ENCODE measurements at places on chromosomes 13 and 19.
A peak's percentile ranks its signal among the peaks of the same experiment; 100 is the strongest.

DNA sequence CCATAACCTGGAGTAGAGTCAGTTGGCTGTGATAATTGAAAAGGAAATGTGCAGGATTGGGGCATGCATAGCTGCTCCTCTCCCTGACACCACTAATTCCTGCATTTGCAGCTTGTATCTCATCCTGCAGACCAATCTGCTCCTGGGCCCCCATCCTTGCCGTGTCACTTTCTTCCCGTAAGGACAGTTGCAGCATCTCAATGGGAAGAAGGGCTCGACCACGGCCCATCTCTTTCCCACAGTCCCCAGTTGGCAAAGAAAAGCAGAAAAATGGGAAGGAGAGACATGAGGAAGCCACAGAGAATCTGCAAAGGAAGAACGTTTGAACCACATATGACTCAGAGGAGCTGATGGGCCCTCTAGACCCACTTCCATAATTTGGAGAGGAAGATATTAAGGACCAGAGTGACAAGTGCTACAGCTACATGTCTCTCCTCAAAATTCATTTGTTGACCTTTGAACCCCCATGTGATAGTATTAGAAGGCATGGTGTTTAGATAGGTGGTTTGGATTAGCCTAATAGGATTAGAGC lies 1.8 kb upstream of the SIGLEC12 start:
- no peak for DNase-seq

DNA sequence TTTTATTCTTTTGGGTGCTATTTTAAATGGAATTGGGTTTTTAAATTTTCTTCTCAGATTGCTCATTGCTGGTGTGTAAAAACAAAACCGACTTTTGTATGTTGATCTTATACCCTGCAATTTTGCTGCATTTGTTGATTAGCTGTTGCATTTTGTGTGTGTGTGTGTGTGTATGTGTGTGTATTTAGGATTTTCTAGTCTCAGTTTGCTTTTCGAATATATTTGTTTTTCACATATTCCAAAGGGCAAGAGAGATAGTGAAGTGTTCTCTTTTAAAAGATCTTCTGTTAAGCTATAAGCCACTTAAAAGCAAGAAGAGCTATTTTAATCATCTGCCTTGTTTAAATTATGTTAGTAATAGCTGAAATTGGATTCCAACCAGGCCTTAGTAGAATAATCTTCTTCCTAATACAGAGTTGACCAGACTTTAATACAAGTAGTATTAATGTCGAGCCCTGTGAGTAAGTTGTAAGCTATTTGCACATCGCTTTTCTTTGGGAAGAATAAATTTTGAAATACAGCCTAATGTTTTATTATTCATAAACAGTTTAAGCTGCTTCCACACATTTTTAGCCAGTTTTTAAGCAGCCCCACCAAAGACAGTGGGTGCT lies 57.4 kb downstream of the TM9SF2 start:
- no peak for DNase-seq

DNA sequence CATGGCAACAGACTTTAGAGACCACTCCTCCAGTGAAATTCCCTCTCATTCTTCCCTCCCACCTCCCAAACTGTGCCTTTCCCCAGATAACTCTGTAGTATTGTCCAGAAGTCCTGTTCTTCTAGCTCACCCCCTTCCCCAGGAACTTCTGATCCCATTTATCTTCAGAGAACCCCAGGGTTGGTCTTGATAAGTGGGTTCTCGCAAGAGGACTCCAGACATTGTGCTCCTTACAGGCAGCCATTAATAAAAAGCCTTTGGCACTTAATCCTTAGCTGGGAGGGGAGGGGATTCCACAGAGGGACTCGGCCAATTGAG lies 1.9 kb downstream of the LTBP4 start:
- no peak for DNase-seq

GRCh38 chr13:101343128-101343787 lies 73.0 kb downstream of the NALCN start:
- DNase-seq, result no peak

DNA sequence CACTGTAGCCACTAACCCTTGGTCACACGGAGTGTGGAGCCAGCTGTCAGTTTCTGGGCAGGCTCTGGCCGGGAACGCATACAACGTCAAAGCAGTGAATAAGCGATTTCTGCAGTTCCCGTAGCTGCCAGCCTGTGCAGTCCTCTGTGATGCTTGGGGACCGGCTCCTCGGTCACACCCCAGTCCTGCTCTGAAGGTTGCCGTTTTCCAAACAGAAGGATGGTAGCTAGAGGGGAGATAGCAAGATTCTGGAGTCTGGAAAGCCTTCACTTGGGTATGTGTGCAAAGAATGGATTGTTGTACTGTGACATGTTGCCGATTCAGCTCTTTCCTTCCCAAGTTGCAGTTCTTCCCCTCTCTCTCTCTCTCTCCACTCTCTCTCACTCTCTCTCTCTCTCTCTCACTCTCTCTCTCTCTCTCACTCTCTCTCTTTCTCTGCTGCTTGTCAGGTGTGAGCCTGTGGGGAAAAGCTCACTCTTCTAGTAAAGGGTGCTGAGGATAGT lies 38.7 kb upstream of the C1QTNF9 start:
- DNase-seq, result peak; percentile 39

DNA sequence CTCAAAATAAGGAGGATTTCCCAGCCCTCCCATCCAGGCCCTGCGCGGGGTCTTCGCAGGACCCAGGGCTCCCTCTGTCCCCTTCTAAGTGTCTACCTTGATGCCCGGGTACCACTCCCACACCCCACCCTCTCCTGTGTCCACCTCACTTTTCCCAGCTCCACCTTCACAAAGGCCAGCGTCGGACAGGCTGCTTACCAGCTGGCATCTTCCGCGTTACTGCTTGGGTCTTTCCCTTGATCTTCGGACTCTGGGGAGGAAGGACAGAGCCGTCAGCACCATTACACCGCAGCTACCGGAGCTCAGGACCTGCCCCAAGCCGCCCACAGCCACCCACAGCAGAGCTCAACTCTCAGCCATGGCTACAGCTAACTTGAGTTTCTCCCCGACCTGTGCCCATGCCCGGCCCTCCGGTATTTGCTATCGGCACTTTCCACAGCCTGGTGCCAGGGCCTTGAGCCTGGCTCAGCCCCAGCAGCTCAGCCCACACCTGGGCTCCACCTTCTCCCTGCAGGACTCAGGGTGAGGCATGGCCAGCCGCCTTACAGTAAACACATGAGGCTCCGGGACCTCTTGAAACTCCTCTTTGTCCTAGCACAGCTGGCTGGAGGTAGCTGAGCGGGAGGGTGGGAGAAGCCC lies 3.8 kb downstream of the C13orf46 start:
- no peak for DNase-seq

- no peak for DNase-seq
These were observed 28.2 kb downstream of the KCNC3 start for GRCh38 chr19:50300814-50301606.

DNA sequence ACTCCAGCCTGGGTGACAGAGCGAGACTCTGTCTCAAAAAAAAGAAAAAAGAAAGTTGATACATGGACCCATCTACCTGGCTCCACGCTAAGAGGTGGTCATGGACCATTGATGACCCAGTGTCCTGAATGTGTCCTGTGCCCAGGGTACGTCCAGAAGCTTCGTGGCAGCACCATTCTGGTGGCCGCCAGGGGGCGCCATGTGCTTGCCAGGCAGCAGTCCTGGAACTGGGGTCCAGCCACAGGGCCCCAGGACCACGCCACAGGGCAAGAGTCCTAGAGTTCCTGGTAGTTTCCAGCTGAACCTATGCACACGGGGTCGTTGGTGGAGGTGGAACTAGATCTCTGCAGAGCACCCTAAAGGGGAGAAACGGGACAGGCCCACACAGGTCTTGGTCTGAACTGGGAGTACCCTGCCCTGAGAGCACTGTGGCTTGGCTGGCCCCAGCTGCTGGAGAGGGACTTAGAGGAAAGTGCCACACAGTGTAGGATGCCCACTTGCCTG lies 19.9 kb upstream of the FBXO27 start:
- DNase-seq, result peak; percentile 26

DNA sequence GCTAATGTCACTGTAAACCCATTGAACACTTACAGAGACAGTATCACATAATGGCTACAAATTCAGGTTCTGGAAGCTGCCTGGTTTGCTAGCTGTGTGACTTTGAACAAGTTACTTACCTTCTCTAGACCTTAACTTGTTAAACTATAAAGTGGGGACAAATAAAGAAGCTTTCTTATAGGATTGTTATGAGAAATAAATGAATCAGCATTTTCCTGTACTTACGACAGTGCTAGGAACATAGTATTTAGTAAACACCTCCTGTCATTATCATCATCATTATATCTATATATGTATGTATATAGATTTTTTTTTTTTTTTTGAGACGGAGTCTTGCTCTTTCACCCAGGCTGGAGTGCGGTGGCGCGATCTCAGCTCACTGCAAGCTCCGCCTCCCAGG lies 54.9 kb downstream of the CDK8 start:
- DNase-seq, result no peak

GRCh38 chr13:95375706-95376105 lies 74.5 kb upstream of the ABCC4 start:
- DNase-seq, result no peak
